ENCODE measurements at places on chromosomes 6 and 20.
A peak's percentile ranks its signal among the peaks of the same experiment; 100 is the strongest.

GRCh38 chr20:11261533-11262000, 587.8 kb upstream of the JAG1 start:
- DNase-seq, result no peak

GRCh38 chr6:133743621-133744020, 145.3 kb upstream of the TCF21 start:
- no peak for DNase-seq

- no peak for DNase-seq
Measured at GRCh38 chr6:38162493-38163185, 343.1 kb downstream of the ZFAND3 start.

DNA sequence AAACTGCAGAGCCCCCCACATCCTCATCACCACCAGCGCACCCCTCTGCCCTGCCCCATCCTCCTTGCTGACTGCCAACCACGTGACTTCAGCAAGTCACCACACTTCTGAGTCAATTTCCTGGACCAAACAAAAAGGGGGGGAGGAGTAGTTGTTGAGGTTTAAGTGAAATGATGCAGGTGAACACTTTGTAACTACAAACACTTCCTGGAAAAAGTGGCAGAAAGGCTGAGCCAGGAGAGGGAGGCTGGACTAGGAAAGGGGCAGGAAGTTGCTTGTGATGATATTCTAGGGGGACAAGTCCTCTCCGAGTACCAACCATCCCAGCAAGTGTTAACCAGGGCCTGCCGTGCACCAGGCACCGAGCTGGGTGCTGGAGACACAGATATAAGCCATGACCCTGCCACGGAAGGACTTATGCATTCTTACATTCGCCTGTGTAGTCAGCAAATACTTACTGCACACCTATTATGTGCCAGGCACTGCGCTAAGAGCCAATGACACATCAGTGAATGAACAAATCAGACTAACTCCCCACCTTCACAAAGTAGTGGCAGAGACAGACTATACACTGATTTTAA, 67.3 kb downstream of the PREX1 start:
- DNase-seq, result no peak

GRCh38 chr6:132007474-132008190, 56.5 kb upstream of the CCN2 start:
- no peak for DNase-seq

DNA sequence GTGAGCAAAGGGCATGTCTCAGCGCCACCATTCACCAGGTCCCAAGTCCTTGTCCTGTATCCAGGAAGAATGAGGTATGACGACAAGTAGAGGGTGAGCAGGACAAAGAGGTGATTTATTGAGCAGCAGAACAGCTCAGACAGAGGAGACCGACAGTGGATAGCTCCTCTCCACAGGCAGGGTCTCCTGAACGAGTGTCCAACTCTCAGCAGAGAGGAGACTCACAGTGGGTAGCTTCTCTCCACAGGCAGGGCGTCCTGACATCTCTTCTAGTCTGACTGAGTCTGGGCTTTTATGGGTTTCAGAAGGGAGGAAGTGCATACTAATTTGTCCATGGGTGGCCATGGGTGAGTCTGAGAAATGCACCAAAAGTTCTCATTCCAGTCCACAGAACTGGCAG, 204.7 kb downstream of the ANKRD60 start:
- no peak for DNase-seq

DNA sequence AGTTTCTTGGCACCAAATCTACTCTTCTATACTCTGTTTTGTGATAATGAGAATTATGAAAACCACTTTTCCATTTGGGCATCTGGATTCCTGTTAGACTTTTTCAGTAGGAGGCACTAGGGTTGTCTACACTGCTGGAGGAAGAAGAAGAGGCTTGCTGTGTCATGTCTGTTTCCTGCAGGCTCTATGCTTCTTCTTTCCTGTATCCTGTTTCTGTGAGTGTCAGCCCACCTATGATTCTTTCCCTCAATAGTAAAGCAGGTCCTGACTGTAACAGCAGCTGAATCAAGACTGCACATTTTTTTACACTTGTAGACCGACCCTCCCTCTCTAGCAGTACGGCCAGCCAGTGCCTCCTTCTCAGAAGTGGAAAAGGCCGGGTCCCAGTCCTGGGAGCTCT, 603.9 kb downstream of the HDGFL1 start:
- DNase-seq, result no peak

- DNase-seq, result no peak
Measured at GRCh38 chr6:136160250-136160649, 89.9 kb downstream of the MTFR2 start.

GRCh38 chr6:142420802-142421201, 119.0 kb downstream of the ADGRG6 start:
- no peak for DNase-seq

DNA sequence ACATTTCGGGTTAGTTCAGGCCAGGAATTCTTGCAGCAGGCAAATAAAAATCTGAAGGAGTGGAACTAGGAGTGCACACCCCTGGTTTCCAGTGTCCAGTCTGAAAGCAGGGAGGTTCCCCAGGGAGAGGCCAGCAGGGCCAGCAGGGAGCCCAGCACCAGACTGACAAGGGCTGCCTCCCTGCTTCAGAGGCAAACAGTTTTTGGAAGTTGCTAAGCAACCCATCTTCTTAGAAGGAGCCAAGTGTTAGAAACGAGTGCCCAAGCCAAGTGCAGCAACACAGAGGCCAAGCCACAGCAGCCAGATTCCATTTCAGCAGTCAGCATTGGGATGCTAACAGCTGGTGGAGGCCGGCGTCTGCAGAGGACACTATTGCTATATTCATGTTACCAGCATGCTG, 179.1 kb downstream of the SYNDIG1 start:
- no peak for DNase-seq

GRCh38 chr6:25971187-25971821, 8.7 kb downstream of the TRIM38 start:
- no peak for DNase-seq

DNA sequence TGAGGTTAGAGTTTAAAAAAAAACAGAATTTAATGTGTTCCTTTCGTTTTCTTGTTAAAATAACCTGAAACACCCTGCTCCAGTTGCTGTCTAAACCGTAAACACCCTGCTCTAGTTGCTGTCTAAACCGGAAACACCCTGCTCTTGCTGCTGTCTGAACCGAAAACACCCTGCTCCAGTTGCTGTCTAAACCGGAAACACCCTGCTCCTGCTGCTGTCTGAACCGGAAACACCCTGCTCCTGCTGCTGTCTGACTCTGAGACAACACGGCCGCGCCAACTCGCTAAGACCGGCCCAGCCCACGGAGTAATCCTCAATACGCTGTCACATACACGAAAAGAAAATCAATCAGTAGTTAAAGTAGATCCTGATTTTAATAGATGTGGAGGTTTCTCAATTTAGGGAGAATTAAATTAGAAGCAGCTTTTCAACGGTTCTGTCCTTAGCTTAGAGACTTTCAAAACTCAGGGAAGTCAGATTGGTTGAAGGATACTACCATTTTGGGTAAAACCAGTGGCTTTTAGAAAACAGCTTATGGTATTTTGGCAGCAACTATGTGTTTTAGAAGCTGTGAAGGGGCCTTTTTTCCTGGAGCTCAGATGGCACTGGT, 98.3 kb downstream of the RAMACL start:
- DNase-seq, result peak; percentile 45

DNA sequence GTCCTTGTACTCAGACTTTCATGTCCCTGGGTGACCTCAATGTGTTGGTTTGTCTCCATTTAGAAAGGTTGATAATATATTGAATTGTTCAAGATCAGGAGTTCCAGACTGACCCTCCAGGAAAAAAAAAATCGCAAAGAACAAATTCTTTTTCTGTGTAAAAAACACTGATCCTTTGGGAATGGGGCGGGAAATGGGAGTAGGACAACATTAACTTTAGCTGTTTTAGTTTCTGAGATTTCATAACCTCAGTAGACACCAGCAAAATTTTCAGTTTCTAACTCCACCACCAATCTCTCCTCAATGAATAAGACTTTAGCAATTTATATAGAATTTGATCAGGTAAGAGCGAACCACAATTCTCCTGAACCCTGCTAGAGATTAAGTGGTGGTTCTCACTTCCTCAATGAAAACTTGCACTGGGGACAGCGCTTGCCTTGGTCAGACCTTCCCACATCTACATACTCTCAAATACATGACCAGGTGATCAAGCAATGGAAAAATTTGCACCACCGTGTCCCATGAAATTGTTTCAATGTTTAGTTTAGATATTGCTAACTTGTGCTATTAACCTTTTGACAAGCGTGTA, 231.2 kb upstream of the PLN start:
- DNase-seq, result no peak

Data from stimulated activated CD4-positive, alpha-beta T cell treated with anti-CD3 and anti-CD28 coated beads, Interleukin-1b, Interleukin-23, amount 100 ng/mL, for 24 hours (primary cell).